ENCODE measurements at places on chromosomes 5 and 9. TPM values are rescaled to one million over a fixed set of nuclear protein-coding genes. Genes with fewer than 3 reads are reported as not detected.

The JAKMIP2 gene
- total RNA-seq: 4.9 TPM

DNA sequence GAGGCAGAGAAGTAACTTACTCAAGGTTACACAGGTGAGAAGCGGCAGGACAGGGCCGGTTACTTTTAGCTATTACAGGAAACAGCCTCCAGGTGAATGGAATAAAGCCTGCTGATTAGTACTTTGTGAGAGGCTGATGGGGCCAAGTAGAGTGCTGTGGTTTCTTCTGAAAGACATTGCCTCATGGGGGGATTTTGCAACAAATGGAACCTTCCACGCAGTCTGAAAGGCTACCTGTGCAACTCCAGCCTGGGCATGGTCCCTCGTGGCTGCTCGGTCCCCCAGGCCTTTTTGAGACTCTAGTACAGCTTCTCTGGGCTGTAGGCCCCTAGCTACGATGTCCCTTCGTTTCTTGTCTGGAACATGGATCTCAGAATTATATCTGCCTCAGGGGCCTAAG lies 2.0 kb downstream of the TMEM268 start:
- no peak for DNase-seq

- no peak for DNase-seq
Measured at GRCh38 chr5:6396836-6397535, 18.6 kb upstream of the MED10 start.

- DNase-seq: no peak
Measured at GRCh38 chr5:120436996-120437395, 27.1 kb upstream of the PRR16 start.

DNA sequence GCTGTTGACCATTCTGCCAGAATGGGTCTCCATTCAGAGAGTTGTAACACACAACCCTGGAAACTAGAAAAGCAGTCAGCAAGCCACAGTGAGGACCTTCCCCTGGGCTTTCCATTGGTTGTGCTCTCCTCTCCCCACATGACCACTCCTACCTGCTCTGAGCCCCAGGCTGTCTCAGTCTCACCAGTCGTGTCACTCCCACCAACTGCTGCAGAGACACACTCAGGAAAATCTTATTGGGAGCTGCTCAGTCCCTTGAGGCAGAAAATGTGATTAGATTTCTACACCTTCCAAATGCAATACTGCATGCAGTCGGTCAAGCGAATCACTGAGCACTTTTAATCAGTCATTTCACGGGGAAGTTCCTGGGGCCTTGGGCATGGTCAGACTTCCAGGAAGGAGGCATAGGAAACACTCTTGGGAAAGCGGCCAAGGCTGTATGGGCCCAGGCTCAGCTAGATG lies 284.2 kb upstream of the NMUR2 start:
- DNase-seq: no peak

DNA sequence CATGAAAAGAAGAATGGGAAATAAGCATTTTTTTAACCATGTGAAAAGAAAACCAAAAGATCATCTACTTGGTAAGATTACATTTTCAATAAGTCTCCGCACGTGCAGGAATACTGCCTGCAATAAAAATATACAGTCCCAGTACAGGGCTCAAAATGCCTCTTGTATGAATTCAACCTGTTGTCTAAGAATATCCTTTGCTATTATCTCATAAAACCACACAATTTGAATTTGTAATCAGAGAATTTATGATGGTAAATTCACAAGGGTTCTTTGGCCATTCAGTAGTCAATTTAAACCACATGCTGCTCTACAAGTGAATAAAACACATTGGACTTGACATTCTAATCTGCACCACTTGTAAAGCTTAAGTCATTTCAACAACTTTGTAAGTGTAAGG lies 46.6 kb downstream of the ST8SIA4 start:
- DNase-seq: no peak

Data from activated naive CD8-positive, alpha-beta T cell treated with anti-CD3 and anti-CD28 coated beads, Interleukin-2, amount 10 ng/mL, durations not matched to agents 7 days and 5 days (primary cell).